Psoas muscle (tissue), 8 donors: ENCODE measurements at places on chromosomes 1 and 21. TPM values are rescaled to one million over a fixed set of nuclear protein-coding genes. Genes with fewer than 3 reads are reported as not detected.

The HPCA gene
- total RNA-seq: not detected

GRCh38 chr1:84722794-84723193 lies 32.5 kb upstream of the SSX2IP start:
- no peak for DNase-seq

DNA sequence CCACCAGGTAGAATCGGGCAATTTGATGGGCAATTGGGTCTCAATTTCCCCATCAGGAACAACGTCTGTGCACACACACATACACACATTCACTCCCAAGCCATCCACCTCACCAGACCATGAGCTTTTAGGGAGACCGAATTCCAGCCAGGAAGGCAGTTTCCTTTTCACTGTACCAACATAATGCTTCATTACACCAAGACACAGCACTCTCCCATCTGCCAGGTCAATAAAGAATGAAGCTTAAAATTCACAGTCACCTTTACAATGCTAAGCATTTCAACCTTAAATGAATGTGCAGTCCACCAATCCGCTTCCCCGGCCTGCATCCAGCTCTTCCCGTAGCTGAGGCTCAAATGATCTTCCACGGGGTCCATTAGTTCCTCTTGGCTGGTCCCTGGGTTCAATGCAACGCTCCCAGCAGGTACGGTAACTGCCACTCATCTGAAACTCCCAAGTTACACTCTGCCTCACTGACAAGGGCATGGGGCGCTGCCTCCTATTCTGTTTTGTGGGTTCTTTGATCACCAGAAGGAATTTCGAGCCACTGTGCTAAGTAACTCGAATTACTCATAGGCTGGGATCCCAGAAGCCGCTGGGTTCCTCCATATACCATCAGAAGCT lies 105.0 kb downstream of the SIM2 start:
- no peak for DNase-seq

The MX2 gene
- 3.2 TPM for total RNA-seq

The CD101 gene
- total RNA-seq: not detected

GRCh38 chr1:150441121-150441520 lies 46.1 kb upstream of the TARS2 start:
- DNase-seq: no peak

GRCh38 chr1:62728963-62729362 lies 40.8 kb upstream of the DOCK7 start:
- DNase-seq: no peak

DNA sequence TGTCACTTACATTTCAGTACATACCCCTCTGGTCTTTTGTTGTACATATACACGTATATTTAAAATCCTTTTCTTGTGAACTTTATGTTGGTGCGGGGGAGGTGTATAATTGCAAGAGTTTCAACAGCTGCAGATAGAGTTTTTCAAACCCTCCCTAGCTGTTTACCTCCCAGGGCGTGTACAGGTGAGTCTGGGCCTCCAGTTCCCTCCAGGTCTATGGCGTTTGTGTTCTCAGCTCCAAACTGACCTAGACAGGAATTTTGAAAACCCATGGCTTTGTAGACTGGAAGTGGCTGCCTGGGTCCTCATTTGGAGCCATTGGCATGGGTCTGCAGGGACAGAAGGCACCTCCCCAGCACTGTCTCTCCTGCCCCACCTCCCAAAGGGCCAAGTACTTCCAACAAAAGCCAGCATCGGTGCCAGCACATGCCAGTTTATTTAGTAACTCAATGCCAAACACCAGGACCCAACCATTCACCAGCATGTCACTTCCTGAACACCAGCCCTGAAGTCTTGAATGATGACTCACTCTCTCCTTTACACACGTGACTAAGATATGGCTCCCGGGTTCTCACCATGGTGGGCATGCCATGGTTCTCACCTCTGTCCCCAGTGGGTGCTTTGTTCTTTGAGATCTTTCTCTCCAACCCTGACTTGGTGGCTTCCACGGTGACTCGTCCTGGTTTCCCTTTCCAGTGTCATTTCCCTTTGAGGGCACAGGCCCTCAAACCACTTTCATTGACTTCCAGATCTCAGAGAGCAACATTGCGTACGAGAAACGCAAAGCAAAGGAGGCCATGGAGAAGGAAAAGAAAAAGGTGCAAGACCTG lies 57.3 kb upstream of the EFHD2 start:
- no peak for DNase-seq

DNA sequence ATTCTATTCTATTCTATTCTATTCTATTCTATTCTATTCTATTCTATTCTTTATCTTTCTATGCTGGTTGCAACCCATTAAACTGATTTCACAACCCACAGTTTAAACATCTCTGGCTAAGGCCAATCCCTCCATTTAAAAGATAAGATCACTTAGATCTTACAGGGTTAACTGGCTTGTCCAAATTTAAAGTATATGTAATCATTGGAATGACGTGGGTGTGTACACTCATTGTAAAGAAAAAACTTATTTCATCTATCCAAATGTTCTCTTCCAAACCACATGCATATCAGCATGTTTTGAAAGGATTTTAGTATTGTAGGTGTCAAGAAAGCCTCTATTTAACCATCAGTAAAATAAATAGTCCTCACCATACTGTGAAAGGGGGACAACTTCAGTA lies 299.6 kb upstream of the RUNX1 start:
- DNase-seq: no peak

GRCh38 chr21:41065539-41065938 lies 102.4 kb upstream of the BACE2 start:
- DNase-seq: no peak

DNA sequence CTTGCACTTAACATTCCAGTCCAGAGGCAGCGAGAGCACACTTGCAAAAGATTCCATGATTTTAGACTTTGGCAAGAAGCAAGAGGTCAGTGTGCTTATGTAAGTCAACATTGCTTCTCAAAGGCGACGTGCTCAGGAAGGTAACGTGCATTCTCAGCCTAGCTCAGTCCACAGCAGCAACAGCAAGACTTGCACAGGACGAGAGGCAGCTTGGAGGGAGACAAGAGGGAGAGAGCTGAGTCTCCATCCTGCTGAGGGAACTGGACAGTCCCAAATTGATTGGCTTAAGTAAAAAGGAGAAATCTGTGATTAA lies 56.5 kb downstream of the PTP4A2 start:
- no peak for DNase-seq

DNA sequence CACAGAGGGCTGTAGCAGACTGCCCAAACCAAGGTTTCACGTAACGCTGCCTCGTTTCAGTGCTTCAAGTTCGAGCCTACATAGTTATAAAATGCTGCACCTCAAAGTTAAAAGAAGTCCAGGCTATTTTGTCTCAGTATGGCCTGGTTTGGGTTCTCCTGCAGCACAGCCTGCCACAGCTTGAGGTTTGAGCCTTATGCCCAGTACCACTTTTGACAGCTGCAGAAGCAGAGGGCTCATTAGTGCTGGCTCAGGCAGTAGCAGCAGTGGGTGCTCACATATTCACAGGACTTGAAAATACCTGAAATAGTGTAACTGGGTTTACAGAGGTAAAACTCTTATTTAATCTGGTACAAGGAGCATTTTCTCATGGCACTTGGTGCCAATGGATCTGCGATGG lies 15.3 kb downstream of the SPATA46 start:
- DNase-seq: no peak

The MKNK1 gene
- total RNA-seq: 46.7 TPM

The PCP4 gene
- not detected for total RNA-seq

The GUCA2B gene
- not detected for total RNA-seq

GRCh38 chr1:154352581-154353459 lies 27.5 kb downstream of the ATP8B2 start:
- peak; percentile 30 for DNase-seq

DNA sequence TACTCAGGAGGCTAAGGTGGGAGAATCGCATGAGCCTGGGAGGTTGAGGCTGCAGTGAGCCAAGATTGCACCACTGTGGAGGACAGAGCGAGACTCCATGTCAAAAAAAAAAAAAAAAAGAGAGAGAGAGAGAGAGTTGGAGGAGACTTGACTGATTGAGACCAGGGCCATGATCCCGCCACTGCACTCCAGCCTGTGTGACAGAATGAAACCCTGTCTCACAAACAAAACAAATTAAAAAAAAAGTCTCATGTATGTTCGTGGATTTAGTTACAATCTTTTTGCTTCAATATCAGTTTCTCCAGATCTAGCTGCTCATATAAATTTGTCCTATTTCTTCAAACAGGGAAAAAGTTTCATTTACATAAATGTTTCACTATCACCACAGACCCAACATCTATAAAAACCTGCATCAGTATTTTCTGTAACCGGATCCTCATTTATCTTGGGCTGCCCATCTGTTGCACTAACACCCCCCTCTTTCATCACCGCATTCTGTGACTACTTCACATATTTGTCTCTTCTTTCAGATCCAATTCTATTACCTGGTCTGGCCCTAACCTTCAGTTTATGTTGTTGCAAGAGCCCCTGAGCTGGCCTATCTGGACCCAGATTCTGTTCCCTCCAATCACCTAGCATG lies 127.0 kb downstream of the GREM2 start:
- no peak for DNase-seq

DNA sequence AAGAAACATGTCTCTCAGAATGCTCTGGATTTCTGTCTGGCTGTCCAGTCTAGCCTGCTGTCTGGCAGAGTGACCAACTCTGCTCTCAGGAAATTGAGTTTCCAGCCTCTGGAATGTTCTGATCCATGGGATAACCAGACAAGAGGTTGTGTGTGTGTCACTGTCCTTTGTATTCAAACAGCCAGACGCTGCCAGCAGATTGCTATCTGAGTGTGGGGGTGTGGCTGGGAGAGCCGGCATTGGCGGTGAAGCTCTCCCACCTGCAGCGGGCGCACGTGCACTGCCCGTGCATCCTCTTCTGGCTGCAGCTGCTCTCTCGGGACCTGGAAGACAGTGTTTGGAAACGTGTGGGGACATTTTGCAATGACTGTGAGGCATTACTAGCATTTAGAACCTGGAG lies 26.1 kb downstream of the PKP1 start:
- peak; percentile 92 for DNase-seq

DNA sequence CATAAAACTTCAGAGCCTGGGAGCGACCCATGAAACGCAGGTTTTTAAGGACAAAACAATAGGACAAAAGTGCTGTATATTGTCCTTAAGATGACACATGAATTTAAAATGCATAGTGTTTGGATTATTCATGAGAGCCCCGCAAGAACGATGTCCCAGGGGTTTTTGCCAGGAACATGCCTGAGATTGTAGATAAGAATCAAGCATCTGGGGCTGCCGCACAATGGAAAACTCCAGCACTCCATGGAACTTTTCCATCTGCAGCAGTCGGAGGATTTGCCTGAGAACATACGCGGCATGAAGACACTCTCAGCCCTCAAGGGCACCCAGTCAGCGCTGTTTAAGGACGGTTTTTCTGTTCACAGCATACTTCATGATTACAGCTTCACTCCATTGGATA lies 5.3 kb upstream of the ERG start:
- DNase-seq: no peak

DNA sequence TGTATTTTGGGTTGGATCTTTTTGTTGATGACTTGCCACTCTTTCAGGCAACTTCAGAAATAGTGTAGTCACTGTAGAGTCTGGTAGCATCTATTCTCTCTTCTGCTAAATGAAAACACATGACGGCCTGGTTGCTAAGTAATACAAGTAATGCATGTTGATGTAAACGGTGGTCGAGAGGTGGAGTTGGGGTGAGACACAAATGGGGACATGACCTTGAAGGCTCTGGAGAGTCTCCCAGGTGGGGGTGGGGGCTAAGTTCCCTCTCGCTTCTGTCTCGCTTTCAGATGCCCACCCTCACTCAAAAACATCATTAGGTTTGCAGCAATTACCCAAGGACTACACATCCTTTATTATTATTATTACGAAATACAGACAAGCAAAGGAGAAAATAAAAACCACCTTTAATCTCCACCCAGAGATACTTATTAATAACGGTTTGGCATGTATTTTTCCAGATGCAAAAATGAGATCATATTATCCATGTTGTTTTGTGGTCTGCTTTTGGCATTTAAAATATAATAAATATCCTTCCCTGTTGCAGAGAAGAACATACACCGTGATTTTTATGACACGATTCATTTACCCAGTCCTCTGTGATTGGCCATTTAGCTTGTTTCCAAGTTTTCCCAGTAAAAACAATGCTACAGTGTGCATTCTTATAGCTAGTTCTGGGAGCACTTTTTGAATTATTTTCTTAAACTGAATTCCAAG lies 138.1 kb downstream of the MIS18A start:
- no peak for DNase-seq

GRCh38 chr1:55588309-55588708 lies 373.1 kb upstream of the USP24 start:
- no peak for DNase-seq

DNA sequence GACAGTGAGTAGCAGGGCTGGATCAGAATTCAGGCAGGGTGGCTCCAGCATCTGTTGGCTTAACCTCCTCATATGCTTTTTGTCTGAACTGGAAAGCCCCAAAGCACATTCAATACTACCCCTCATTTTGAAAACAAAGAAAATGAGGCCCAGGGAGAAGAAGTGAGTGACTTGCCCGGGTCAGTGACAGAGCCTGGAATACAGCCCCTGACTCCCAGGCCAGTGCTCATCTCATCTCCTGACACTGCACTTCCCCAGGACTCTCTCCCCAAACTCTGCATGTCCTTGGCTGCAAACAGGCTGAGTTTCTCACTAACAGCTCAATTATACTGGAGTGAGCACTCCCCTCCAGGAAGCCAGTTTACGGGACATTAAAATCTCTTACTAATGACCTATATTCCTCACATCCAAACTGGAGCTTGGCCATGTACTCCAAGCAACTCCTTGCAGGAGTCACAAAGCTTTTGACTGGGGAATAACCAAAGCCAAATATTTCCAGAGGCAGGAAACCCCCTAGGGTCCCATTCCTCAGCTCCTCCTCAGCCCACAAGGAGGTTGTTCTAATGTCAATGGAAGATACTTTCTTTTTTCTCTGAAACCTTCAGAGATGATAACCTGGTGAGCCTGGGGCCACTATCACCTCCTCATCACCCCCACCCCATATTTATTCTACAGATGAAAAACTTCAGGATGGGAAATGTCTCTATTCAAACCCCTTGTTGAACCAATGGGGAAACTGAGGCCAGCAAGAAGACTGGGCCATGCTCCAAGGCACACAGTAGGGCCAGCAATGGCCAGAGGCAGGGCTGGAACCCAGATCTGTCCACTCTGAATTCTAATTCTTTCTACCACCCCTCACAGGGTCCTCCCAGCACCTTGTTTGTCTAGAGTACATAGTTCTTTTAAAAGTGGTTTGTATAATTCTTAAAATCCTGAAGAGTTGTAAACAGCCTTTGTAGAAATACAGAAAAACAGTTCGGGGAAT lies 127.0 kb downstream of the PLPP3 start:
- no peak for DNase-seq
